ENCODE measurements at places on chromosomes 3 and 15.

GRCh38 chr15:80557441-80558234, 137.5 kb upstream of the ABHD17C start:
- no peak for DNase-seq

DNA sequence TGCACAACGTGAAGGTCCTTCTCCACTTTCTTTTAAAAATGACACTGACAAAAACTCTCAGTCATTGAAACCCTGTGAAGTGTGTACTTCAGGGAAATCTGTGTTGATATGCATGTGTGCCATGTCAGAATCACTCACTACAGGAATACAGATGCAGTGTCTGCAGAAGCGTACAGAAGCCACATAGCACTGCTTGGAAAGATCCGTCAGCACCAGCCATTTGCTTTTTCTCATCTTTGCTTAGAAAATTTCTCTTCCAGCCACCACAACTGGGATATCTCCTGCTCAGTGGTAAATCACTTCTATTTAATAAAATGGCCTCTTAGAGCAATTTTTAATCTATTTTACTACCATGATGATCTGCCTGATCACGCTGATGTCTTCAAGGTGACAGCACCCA, 91.3 kb upstream of the ARHGEF26 start:
- no peak for DNase-seq

DNA sequence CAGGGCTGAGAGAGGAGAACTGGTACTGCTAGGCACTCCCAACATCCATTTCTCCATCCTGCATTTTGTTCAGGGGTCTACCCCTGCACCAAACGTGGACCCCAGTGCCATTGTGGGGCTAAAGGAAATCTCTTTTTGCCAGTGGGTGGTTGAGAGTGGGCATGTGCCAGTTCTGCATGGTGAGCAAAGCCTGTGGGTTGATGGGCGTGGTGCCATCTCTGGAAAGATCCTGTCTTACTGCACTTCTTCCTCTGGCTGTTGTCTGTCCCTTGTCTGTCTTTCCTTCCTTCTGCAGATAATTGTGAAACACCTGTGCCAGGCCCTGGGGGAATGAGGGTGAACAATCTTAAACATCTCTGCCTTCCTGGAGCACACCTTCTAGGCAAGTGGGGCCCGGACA, 1.4 kb upstream of the RARRES1 start:
- DNase-seq = no peak

DNA sequence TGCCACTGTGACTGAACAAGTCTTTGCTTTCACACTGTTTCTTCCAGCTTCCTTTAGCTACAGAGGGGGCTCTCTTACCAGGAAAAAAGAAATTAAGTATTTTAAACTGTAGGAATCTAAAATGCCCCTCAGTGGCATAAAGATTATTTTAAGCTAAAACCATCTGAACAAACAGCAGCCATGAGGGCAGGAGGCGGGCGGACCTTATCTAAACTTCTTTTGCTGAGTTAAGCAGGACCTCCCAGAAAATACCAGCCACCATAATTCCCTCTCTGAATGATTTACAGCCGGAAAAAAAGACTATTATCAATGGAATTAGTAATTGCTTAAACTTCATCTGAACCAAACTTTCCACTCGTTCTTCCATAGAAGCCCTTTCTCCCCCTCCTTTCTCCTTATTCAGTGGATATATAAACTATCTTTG, 5.2 kb upstream of the TOPAZ1 start:
- DNase-seq = no peak

- no peak for DNase-seq
Measured at GRCh38 chr3:196227629-196228493, 11.5 kb downstream of the SLC51A start.

GRCh38 chr3:72818092-72818773, 30.0 kb downstream of the SHQ1 start:
- no peak for DNase-seq

GRCh38 chr15:74302821-74303359, 64.6 kb downstream of the CYP11A1 start:
- peak; percentile 16 for DNase-seq

DNA sequence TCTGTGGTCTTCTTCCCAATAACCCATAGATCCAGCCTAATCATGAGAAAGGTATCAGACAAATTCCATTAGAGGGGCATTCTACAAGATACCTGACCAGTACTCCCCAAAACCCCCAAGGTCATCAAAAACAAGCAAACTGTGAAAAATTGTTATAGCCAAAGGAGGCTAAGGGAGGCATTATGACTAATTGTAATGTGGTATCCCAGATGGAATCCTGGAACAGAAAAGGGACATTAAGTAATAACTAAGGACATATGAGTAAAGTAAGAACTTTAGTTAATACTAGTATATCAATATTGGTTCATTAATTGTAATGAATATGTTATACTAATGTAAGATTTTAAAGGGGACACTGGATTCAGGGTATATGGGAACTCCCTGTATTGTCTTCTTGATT, 20.4 kb downstream of the SPTSSB start:
- DNase-seq = no peak

DNA sequence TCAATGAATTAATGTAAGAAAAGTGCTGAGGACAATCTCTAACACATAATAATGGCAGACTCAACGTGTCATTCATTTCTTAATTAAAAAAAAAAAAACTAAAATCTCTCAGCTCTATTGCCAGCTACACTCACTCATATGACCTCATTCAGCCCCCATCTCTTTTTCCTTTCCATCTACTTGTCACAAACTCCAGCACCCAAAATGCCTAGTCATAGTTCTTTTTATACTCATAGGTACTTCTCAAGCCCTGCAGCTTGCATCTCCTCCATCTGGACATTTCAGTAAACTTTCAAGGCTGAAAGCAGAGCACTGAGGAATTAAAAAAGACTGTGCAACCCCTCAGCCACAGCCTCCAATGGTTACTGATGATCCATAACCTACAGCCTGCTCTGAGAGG, 109.8 kb downstream of the PLCH1 start:
- DNase-seq = no peak

DNA sequence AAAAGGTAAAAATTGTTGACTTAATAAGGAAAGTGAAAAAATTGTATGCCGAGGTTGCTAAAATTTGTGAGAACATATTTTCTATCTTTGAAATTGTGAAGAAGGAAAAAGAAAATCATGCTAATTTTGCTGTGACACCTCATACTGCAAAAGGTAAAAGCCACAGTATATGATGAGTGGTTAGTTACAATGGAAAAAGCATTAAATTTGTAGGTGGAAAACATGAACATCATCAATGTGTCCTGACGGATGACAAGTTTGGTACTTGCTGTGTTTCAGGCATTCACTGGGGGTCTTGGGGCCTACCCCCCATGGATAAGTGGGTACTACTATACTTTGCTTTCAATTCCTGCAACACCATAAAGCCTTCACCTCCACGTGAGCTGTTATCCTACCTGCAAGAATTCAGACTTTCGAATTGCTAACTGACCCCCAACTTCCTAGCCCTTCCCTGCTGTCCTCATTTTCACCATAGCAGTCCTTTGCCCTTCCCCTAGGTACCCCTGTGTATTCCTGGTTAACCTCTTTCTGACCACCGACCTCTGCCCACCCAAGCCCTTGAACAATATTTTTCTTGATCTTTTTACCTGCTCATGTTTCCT, 62.4 kb downstream of the RAB7A start:
- peak; percentile 42 for DNase-seq

- DNase-seq = no peak
Measured at GRCh38 chr15:93493172-93493571, 404.2 kb upstream of the RGMA start.

GRCh38 chr15:90836296-90836871, 32.0 kb upstream of the FURIN start:
- DNase-seq = no peak

DNA sequence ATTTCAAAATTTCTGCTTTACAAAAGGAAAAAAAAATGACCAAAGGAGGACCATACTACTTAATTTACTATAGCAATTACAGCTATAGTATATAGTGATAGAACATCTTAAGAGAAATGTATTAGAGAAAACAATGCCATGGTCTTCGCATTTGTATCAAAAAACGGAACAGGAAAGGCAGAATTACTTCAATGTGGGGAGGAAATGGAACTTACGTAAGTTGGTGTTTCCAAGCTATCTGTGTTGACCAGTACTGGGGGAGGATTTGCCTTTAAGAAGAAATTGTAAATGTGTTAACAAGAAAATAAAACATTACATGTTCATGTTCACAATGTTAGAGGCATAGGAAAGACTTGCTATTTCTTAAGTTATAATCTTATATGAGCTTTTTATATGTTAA, 119.9 kb upstream of the MELTF start:
- DNase-seq = no peak
